Left renal pelvis (tissue), 4 donors: ENCODE measurements at places on chromosomes 3 and 15. TPM values are rescaled to one million over a fixed set of nuclear protein-coding genes. Genes with fewer than 3 reads are reported as not detected.

GRCh38 chr3:28590216-28590615 lies 241.6 kb upstream of the AZI2 start:
- no peak for DNase-seq

DNA sequence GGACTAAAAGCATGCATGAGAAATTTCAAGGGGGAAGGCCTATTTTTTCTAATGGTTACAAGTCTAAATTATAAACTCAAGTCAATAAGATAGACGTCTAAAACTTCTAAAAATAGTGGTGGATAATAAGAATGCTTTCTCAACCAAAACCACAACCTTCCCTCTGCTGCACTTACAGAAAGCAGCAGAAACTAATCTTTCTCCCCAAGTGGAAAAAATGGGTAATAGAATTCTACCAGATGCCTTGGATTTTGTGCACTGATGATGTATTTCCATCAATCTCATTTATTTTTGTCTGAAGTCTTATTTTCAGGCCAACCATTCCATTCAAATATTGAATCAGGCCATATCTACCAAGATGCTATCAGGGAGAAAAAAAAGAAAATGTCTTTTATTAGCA lies 344.7 kb downstream of the NEK10 start:
- DNase-seq = no peak

DNA sequence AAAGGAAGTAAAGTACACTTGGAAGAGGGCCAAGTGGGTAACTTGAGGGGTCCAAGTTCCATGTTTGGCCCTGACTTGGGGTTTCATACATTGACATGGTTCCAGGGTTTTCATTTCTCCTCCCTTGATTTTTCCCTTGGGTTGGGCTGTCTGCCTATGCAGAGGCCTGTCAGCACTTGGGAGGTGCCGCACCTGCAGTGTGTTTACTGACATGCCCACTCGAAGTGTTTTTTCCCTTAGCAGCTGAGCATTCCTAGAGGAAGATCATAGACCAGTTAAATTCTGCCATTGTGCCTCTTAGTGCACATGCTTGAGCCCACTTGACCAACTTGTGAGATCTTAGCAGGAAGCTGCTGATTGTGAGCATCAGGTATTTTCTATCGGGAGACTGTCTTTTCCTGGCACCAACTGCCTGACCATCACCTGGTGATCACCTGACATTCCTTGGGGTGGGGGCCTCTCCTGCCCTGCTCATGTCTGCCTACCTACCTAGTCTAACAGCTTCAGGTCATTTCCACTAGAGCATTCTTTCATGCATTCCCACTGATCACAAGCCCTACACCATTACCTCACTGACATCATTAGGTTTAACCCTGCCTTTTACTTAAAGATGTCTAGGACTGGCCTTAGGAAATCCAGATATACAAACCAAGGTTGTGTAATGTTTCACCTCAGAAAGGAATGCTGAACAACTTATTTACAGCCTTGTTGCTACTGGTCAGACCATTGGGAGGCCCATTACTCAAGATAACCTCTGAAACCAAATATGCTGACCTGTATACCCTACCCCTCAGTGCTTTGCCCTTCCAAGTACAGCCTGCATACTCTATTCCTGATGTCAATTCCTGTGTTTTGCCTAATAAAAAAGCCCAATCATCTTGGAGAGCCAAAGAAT lies 68.3 kb downstream of the CD47 start:
- no peak for DNase-seq

DNA sequence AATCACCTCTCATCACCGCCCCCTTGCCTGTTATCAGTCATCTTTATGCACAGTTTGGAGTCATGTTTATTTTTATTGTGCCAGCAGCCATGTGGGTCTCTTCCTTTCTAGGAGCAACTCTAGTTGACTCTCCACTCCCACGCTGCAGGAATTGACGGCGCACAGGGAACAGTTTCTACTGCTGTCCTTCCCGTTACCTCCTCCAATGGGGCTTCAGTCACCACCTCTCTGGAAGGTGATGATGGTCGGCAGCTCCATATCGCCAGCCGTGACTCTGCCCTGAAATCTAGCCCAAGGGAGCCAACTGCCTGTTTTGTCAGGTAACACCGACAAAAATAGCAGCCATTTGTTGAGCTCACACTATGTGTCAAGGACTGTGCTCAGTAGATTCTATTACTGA lies 35.6 kb upstream of the FAM107A start:
- DNase-seq = no peak

DNA sequence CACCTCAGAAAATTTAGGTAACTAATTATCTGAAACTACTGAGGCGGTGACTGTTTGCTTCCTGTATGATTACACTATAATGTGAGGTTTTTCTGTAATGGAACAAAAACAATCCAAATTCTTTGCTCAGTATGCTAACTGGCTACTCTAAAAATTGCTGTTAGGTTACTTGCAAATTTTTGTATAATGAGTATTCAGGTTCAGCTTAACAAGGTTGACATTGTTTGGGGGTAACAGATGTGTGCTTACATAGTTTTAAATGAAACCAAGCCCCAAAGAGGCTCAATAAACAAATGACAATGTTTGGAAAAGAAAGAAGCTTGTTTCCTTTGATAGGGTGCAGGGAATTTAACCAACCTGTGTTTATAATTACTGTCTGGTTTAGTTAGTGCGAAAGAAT lies 414.5 kb upstream of the MDFIC2 start:
- DNase-seq = no peak

DNA sequence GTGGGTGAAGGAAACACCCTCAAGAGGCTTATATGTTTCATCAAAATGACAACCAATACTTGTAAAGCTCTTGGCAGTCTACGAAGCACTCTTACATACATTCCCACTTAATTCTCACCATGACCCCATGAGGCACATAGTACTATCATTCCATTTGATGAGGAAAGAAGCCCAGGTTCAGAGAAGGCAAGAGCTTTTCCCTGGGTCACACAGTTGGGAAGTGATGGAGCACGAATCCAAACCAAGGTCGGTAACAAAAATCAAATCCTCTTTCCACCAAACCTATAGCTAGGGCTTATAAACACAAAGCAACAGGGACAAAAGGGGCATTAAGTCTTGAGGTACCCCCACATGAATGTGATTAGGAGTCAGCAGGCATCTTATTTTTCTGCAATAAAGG lies 187.1 kb downstream of the UACA start:
- no peak for DNase-seq

DNA sequence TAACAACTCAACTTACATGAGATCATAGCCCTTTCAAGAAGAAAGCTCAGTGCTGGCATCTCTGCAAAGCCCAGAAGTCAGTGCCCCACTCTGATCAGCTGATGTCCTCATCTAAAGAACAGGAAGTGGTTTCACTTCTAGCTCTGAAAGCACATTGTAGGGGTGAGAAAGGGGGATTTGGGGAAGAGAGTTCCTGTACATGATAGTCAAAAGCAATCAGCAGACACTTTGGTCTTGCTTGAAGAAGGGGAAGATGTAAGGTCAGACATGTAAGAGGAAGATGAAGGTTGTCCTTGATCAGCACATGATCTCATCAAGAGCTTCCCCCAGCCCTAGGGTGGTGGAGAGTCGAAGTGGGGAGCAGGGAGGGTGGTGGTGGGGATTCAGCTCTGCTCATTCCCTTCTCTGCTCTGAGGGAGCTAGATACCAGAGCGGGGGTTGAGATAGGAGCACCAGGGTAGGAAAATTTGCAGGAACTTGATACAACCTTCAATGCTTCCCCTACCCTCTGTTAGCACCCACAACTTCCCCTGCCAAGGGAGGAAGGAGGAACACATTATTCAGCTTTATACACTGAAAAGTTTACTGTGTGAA lies 76.4 kb upstream of the ETV5 start:
- DNase-seq = no peak

GRCh38 chr3:851098-851790 lies 241.6 kb upstream of the CNTN6 start:
- DNase-seq = no peak

- no peak for DNase-seq
These were observed 10.9 kb downstream of the RTP1 start for GRCh38 chr3:187208159-187208558.

Gene TRIP4
- polyA plus RNA-seq = 39.4 TPM

DNA sequence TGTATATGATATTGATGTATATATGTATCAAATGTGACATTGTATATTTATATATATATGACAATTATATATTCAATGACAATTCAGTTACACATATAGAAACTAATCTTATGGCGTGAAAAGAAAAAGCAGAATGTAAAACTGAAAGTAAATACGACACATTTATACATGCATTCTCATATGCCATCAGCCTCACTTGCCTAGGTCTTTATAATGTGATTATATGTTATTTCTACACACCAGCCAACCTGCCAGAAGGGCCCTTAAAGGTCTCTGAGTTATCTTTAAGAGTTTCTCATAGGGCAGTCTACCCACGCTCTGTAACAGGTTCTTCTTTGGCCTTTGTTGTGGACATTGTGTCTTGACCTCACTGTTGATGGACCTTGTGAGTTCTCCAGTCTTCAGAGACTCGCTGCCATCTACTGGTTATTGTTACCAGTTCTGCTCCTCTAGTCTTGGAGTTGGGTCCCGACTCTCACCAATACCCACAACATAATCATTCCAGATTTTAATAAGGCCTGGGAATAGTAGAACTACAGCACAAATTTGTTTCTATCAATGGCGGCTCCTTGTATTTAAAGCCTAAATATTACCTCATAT lies 371.5 kb upstream of the GOLIM4 start:
- no peak for DNase-seq
